Stimulated activated CD8-positive, alpha-beta memory T cell treated with anti-CD3 and anti-CD28 coated beads, Interleukin-15, amount 100 ng/mL, for 1 hour (primary cell): ENCODE measurements at places on chromosomes 11 and 22.

GRCh38 chr11:91209751-91210150 lies 986.9 kb upstream of the CHORDC1 start:
- no peak for DNase-seq

DNA sequence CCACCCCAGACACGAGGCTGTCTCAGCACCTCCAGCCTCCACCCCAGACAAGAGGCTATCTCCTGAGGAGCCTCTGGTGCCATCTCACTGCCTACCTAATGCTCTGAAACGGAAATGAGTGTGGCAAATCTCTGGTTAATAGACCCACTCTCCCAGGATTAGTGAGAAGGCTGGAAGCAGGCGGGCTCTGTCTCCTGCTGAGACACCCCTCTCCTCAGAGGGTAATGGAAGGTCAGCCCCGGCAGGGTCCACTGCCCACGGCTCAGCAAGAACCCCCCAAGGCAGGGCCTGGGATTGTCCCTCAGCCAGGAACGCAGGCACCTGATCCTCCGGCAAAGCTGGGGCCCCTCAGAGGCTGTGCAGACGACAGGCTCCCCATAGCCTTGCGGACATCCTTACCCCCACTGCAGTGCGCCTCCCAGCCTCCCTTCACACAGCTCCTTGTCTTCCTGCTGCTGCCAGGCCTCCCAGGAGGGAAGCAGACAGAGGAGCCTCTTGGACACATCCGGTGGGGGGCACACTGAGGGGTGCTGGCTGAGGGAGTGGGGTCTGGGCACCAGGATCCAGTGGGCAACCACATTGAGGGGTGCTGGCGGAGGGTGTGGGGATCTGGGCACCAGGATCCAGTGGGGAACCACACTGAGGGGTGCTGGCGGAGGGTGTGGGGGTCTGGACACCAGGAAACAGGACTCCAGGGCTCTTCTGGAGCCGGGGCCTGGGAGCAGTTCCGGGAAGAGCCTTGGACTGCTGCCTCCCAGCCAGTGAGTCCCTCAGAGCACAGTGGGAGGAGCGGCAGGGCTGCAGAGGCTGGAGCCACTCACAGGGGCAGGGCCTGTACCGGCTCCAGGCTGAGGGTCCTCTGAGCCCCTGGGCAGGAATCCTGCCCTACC lies 13.1 kb downstream of the CHID1 start:
- DNase-seq: no peak

DNA sequence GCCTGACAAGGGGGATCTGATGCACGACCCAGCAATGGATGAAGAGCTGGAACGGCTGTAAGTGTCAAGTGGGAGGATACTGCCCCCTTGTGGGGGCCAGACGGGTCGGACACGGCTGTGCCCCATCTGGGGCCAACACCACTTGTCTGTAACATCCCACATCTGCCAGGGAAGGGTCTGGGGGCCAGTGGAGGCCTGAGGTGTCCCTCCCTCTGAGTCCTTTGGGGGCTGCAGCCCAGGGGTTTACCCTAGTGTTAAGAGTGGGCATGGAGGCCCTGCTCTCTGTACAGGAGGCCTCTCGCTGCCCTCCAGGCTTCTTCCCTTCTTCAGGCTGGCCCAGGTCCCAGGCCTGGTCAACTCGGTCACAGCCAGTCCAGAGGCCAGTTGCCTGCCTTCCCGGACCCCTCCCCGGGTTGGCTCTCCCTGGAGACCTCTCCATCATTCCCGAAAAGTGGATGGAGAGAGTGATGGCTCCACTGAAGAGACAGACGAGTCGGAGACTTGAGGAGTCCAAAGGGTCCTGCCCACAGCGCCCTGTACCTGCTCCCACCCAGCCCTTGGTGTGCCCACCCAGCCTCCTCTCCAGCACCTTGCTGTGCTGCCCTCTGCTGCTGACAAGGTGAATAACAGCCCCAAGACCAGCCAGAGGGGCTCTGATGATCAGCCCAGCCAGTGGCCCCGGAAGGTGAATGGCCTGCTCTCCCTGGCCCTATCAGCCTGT lies 15.4 kb downstream of the ARFGAP2 start:
- peak; percentile 20 for DNase-seq

GRCh38 chr11:5753943-5754342 lies at the start of gene OR52N4:
TSS of gene OR52N4 (plus strand) at chr11:5754243. CDS start at chr11:5754741, 498 bp downstream.
- DNase-seq: no peak

DNA sequence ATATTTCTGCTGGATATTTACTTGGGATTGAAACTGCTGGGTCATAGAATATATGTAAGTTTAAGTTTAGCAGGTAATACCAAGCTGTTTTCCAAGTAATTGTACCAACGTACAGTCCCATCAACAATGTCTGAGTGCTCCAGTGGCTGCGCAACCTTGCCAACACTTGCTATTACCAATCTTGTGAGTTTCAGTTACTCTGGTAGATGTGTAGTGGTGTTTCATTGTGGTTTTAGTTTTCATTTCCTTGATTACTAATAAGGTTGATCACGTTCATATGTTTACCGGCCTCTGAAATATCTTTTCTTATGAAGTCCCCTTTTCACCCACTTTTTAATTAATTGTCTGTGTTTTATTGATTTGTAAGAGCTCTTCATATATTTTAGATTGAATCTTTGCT lies 370.6 kb upstream of the CADM1 start:
- no peak for DNase-seq

DNA sequence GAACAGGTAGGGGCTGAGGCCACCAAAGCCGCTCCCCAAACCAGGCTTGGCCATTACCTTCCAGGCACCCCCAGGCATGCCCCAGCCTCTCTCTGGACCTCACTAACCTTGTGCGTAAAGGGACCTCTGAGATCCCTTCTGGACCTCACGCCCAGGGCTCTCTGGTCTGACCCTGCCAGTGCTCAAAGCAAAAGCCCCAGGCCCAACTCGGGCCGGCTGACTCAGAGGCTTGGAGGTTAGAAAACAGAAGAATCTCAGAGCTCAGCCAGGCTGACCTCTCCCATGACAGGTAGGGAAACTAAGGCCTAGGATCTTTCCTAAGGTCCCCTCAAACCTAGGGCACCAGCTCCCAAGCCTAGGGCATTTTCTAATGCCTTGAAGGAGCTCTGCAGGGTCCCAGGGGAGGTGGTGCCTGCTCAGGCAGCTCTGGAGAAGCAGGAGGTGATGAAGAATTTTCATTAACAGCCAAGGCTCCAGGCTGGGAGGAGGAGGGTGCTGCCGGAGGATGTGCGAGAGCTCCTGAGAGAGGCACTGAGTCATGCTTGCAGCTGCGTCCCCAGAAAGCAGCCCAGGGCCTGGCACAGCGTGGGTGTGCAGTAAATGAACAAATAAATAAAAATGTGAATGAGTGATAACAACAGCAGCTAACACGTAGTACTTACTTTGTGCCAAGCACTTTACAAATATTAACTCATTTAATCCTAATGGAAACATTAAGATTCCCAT lies 25.6 kb downstream of the ARRB1 start:
- DNase-seq: no peak
